ENCODE measurements at places on chromosomes 6 and 20.

GRCh38 chr6:160999516-160999915, 7.9 kb downstream of the MAP3K4 start:
- no peak for DNase-seq

DNA sequence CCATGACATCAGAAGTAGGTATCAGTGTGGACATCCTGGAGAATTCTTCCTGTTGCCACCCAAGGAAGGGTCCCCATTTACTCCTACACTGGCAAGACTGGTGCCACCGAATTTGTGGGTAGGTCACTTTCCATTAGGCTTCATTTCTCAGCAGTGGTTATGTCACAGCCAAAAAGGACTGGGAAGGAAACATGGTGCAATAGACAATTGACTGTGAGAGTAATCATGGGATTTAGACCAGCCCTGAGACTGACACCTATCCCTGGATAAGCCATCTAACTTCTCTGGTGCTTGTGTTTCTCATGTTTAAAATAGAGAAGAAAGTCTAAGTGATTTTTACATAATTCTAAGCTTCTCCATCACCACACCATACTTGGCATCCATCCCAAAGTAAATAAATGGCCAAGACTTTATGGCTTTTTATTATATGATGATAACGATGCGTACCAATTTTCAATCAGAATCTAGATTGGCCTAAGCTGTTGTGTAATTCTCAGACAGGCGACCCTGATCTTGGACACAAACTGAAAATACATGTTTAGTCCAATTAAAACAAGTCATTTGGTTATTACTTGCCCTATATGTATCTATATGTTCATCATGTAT, 10.2 kb downstream of the SMPDL3A start:
- no peak for DNase-seq

DNA sequence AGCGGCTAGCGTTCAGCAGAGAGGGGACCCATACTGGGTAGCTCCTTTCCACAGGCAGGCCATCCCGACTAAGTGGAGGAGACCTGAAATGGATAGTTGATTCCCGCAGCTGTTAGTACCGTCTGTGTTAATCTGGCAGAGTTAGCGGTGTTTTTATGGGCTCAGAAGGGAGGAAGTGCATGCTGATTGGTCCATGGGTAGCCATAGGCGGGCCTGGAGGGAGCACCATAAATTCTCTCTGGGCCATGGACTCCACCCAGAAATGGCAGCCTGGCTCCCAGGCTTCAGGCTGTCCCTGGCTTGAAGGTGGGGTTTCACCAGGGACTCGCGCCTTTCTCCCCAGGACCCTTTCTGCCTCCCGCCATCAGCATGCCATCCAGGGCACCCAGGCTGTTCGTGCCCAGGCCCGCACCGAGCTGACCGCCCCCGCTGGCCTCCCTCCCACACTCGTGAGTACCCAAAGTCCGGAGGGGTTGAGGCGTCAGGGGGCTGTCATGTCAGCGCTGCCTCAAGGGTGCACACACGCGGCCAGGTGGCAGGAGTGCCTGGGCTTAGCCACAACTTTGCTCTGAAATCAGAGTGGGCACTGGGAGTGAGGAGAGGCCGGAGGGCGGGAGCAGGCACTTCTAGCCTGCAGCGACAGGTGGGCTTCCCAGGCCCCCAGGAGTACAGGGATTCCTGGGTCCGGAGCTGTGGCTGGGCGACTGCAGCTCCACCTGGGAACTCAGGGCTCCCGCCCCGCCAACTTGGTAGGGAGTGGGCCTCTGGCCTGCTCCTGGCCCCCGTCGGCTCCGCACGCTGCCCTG, 694.3 kb upstream of the FLRT3 start:
- no peak for DNase-seq

DNA sequence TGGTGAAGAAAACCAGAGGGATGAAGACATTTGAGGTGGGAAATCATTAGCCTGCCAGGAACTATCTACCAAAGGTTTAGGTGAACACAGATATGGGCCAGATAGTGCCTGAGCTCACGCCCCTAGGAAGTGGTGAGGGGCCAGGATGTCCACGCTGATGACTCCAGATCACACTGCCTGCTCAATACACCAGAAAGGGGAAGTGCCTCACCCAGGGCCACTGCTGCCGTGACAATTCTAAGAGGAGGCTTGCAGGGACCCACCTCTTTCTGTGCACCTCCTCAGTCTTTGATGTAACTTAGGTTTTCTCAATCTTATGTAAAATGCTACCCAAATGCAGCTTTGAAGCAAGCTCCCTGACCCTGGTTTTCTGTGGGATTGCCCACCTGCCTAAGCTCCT, 5.4 kb upstream of the RAB44 start:
- no peak for DNase-seq

GRCh38 chr6:120894077-120894476, 440.2 kb downstream of the TBC1D32 start:
- no peak for DNase-seq

DNA sequence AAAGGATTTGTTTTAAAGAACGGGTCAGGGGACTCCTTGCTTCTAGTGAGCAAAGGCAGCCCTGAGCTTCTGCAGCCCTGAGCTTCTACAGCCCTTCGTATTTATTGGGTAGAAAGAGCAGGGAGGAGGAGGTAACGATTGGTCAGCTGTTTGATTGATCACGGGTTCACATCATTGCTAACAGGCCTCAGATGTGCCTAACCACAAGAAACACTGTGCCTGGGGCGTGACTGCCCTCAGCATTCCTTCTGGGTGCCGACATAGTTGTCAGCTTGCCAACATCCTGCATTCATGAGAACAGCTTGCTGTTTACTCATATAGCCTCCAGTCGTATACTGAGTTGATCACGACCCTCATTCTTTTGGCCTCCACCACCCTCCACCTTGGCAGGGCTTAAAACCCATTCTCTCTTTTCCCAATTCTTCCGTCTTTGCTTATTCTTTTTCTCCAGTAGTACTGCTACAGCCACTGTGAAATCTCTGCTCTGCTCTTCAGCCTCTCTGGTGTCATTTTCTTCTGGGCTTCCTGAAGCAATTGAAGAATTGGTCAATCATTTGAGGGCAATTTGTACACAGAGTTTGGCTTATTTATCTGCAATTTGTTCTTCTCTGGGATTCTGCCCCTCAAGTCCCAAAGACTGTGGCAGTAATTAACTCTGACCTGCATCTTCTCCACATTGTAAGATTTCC, 25.4 kb upstream of the NOP56 start:
- DNase-seq: no peak

DNA sequence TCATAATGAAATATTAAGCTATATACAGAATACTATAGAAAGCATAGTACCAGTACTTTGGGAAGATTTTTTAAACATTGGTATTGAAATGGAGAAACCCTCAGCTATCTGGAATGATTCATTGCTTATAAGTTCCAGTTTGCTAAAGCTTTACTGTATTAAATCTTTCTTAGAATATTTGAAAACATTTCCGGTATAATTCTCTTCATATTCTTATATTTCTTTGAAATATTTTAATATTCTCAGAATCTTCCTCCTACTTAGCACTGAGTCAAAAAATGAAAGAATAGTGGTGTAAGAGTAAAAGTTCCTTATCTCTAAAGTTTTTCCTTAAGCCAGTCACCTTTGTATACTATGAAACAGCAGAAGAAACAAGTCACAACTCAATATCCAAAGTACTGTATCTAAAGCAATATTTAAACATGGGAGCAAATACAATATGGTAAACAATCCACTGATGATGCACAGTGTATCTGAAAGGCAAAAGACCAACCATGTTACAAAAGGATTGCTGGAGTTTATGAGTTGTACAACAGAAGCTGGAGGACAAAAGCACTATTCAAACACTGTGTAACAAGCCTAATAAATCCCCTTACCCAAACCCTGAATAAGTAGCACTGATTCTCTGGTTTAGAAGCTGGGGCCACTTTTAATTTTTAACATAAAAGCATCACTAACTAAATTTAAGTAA, 102.1 kb downstream of the PRDM1 start:
- DNase-seq: no peak

- no peak for DNase-seq
These were observed 3.5 kb upstream of the OCSTAMP start for GRCh38 chr20:46553926-46554325.

GRCh38 chr6:159279790-159280277, 110.6 kb downstream of the FNDC1 start:
- no peak for DNase-seq

Data from D341Med (cell line).